ENCODE measurements at places on chromosomes 11 and 22.

GRCh38 chr22:47073075-47073474, 310.6 kb downstream of the TBC1D22A start:
- DNase-seq: no peak

DNA sequence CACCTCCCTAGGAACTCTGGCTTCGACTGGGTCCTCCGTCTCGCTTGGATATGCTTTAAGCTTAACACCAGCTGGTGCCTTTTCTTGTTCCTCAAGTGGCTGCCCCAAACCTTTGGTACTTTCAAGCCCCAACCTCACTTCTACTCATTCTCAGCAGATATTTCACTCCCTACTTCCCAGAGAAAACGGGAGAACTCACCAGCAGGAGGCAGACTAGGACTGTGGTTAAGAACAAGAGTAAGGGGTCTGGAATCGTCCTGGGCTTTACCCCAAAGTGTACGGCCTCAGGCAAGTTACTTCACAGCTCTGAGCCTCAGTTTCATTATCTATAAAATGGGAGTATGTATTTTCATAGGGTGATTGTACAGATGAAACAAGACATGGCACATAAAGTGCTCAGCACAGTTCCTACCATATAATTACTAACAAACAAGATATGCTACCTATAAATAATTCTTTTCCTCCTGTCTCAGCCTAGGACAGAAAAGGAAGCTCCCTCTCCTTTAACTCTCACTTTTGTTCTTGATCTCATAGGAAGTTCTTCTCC, 37.8 kb downstream of the PAMR1 start:
- no peak for DNase-seq

DNA sequence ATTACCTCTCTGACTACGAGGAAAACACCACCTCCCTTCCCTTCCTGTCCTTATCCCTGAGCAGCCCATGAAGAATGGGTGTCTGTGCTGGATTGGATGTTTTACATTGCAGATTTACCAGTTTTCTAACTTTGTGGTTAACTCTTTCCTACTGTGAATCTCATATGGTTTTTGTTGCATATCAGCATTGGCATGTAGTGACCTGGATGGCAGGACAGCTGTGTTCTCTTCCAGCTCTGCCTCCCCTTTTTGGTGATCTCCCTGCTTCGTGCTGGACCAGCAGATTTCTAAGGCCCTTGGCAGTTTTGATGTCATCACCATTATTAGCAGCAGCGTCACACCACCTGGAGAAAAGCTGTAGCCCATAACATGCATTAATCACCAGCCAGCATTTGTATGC, 26.7 kb downstream of the OR6Q1 start:
- DNase-seq: no peak

GRCh38 chr22:43407591-43407990, 4.2 kb upstream of the MPPED1 start:
- no peak for DNase-seq

DNA sequence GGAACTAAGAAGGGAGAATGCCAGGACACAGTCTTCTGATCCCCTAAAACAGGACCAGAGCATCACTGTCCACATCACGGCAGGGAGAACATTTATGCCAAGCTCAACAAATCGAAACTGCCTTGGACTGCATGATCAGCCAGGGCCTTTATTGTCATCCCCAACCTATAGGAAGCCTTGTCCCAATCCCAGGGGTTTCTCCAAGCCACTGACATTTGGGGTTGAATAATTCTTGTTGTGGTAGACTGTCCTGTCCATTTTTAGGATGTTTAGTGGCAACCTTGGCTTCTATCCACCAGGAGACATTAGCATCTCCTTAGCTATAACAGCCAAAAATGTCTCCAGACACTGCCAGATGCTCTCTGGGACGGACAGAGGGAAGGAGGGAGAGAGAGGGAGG, 37.1 kb downstream of the RPL27A start:
- no peak for DNase-seq

DNA sequence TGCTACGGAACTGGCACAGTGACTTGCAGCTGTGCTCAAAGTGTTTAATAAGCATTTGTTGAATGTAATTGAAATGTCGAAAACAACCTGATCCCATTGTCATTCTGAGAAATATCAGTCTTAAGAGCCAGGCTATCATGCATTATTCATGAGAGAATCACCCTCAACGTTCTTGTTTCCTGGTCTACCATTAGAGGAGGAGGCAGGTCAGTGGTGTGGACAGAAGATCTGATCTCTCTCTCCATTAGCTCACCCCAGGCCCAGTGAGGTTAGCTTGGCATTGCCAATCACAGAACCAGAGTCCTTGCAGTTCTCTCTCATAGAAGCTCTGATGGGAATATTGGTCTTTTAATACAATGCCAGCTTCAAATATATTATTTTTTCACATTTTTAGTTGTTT, 121.1 kb upstream of the SPON1 start:
- no peak for DNase-seq

DNA sequence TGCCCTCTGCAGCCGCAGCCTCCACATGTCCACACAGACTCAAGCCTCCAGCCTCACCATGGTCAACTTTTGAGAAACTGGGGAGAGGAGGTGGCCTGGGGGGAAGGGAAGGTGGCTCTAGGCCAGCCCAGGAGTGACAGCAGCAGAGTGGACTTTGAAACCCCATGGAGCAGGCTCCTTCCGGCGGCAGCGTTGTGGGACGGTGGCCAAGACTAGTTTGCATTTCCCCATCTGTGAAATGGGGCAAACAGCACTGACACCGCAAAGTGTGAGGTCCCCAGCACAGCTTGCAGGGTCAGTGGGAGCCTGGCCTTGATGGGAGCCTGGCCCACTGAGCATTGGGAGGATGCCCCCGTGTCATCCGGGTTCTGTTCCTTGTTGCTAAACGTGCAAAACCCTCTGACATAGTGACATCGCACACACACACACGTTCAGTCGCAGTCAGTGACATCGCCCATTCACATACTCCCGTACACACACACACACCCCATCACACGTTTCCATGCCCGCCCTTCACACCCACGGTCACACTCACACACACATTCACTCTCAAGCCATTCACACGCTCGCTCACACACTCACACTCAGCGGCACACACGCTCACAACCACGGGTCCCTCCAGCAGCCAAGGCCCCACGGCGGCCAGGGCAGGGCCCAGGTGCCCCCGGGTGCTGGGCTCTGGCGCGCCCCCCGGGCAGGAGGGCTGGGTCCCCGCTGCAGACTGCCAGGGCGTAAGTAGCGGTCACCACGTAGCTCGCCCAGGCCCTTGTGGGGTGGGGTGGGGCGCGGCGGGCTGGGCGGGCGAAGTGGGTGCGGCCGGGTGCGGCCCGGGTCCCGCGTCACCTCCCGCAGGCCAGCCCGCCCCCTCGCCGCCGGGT, 585 bp downstream of the CYB5R3 start:
- no peak for DNase-seq

GRCh38 chr22:42977569-42977968, 37.4 kb downstream of the PACSIN2 start:
- DNase-seq: no peak

- DNase-seq: no peak
Observed at GRCh38 chr22:48439560-48440135, 1388.0 kb downstream of the BRD1 start.

DNA sequence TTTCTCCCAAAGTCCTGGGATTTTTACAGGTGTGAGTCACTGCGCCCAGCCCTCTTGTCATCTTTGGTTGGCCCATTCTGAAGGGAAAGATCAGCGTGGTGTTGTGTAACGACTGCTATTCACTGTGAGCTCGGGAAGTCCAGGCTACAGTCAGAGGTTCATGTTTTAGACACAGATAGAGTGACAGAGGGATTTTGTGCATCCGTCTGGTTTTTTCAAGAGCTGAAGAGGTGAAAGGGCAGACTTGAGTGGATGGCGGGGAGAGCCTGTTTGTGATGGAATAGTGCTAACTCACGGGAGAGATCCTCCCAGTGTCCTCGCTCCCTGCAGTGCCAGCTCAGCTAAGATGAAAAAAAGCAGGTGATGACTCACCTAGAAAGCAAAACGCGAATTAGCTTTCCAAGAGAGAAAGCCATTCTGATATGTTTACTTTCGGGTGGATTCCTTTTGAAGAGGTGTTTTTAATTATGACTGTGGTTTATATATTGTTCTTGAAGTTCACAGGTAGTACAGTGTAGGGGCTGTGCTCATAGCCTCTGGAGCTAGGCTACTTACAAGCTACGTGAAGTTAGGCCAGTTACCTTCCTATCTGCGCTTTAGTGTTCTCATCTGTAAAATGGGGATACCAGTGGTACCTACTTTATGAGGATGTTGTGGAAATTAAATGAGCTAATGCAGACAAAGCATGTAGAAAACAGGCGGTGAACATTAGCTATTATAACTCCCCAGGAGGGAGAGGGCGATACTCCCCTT, 67.2 kb downstream of the C11orf91 start:
- no peak for DNase-seq

DNA sequence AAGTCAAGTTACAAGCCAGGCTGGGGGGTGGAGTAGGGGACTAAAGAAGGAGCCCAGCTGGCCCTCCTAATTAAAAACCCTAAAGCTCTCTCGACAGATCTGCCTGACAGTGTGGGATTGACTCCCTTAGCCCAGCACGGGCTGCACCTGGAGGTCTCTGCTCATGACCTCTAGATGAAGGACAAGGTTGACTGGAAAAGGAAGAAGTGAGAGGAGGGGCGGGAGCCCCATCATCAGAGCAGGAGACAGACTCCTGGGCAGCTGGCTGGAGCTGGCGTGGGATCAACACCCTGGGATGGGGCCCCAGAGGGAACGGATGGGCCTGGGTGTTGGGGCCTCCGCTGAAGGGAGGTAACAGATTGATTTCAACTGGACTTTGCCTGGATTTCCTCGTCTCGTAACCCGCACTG, 46.1 kb downstream of the RPUSD4 start:
- no peak for DNase-seq

GRCh38 chr11:94647926-94648325, 80.8 kb downstream of the PIWIL4 start:
- no peak for DNase-seq

DNA sequence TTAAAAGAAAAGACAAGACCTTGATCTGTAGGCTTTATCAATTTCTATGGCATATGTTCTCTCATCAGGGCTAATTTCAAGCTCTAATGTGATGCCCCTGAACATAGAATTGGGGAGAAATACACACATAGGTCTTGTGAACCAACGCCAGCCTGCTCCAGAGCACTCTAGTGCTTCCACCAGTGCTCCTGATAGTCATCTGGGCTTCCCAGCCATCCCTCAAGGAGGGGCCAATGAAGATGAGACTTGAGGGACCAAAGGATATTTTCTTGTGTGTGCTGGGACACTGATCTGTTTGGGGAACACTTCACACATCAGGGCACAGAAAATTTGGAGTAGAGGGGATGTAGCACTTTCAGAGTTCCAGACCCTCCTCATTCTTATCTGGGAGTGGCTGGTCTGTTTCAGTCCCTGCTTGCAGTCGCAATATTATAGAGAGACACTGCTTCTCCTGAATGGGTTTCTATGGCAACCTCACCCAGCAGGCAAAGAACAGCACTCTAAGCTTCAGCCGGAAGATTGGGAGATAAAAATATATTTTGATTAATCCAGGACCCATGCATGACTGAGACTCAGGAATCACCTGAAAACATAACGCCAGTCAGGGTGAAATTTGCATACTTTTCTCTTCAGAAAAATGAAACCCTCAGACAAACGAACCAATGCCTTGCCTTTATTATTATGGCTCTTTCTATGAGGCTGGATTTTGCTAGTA, 28.4 kb upstream of the SCN3B start:
- no peak for DNase-seq

DNA sequence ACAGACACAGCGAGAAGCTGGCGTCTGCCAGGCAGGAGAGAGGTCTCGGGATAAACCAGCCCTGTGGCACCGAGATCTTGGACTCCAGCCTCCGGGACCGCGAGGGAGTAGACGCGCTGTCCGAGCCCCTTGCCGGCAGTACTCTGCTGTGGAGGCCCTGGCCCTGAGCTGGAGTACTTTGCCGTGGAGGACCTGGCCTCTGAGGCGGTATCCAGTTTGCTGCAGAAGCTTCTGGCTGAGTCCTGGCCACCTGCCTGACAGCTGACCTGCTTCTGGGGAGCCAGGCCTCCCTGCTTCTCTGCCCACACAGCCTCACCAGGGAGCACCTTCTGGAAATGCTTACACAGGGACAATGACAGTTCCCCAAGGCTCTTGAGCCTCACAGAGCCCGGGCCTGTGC, 31.6 kb upstream of the CARS1 start:
- DNase-seq: no peak

- no peak for DNase-seq
Observed at GRCh38 chr22:20173772-20174171, 22.9 kb upstream of the CCDC188 start.

GRCh38 chr22:19723983-19724827, 866 bp downstream of the GP1BB start:
- no peak for DNase-seq

- no peak for DNase-seq
Observed at GRCh38 chr11:103648670-103649400, 387.6 kb upstream of the DDI1 start.

DNA sequence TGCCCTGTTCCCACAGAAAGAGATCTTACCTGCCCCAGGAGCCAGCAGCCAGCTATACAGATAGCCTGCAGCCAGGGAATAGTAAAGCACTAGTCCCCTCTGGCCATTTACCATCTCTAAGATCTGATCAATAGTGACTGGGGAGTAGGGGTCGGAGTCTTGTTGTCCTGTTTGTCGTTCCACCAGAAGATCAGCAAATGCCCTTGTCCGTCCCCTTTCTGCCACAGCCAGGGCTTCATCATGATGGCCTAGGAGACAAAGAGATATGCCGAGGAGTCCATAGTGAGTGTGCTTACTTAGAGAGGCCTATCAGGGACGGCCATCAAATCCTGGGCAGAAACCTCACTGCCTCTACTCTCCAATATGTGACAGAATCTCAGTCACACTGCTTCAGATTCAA, 177.1 kb upstream of the PITPNB start:
- DNase-seq: no peak

DNA sequence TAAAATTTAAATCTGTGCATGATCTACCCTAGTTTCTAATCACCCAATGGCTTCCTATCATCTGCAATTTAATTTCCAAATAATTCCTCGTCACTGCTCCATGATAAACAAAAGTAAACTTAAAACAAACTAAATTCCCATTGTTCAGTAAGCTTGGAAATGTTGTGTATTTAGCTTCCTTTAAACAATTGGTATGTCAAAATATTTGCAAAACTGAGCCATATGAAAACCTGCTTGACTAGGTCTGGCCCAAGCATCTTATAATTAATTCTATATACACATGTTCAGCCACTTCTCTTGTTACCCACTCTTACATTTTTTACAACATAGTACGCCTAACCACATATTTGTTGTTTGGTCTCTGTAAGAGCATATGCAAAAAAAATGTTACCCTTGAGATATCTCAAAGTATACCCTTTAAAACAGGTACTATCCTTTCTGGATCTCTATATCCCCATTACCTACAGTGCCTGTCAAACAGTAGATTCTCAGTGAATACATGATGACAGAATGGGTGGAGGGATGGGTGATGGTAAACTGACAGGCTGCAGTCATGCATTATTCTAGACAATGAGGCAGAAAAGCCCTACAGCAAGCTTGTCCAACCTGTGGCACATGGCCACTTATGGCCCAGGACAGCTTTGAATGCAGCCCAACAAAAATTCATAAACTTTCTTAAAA, 1277.9 kb upstream of the TENM4 start:
- DNase-seq: no peak

GRCh38 chr22:48906216-48906835, 921.3 kb downstream of the BRD1 start:
- DNase-seq: no peak

Measured in T follicular helper cell (primary cell).